ENCODE measurements at places on chromosomes 5 and 9.

DNA sequence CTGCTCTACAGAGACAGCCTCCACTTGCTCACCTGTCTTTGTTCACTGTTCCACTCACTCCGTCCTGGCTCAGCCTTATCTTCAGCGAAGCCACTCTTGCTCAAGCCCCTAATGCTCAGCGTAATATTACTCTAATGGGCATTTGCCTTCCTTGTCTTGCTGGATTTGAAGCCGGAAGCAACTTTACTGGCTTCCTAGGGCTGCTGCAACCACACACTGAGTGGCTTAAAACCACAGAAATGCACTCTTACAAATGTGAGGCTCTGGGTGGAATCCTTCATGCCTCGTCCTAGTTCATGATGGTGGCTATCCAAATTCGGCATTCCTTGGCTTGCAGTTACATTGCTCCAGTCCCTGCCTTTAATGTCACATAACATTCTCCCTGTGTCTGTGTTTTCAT, 85.5 kb upstream of the MARCHF11 start:
- no peak for DNase-seq

DNA sequence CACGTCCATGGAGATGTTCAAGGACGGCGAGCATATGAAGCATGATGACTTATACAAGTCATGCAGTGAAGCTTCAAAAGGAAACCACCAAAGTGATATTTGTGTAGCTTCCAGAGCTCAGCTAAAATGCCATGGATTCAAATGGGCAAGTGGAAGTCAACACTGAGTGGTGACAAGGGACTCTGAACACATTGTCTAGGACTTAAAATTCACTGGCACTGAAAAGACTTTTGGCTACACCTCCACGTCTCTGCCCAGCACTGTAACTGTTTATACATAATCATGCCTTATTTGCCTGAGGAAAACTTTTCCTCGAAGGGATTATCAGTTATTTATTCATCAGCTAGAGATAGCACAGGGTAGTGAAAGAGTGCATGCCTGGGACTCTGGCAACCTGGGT, 15.2 kb downstream of the CTXN3 start:
- no peak for DNase-seq

DNA sequence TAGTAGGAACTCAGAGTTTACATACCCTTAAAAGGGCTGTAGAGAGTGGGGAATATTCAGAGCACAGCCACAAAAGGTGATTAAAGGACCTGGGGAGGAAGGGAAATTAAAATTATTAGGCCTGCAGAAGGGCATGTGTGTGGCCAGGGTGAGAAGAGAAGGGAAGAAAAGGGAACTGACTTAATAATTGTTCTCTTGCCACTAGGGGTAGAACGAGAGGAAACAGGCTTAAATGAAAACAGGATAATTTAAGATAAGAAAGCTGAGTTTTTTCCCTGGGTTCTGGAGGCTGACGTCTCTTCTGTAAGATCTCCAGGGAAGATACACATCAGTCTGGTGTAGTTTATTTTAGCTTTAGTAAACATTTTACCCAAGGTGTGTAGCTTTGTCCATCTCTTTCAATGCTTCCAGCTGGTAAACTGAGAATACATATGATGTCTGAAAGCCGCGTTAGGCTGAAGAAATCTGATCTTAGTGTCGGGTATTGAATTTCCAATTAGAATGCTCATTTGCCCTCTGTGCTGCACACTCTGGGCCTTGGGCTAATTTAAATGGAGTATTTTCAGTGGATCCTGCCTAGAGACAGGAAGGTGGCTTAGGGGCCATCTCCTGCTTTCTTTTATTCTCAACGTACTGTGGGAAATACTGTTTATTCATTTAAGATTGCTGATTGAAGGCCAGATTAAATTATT, 416.8 kb downstream of the TMEM38B start:
- DNase-seq, result no peak

- DNase-seq, result peak; percentile 90
Observed at GRCh38 chr9:128034821-128035652, 32.1 kb downstream of the NAIF1 start.

GRCh38 chr5:107533910-107534876, 136.5 kb downstream of the EFNA5 start:
- DNase-seq, result no peak

DNA sequence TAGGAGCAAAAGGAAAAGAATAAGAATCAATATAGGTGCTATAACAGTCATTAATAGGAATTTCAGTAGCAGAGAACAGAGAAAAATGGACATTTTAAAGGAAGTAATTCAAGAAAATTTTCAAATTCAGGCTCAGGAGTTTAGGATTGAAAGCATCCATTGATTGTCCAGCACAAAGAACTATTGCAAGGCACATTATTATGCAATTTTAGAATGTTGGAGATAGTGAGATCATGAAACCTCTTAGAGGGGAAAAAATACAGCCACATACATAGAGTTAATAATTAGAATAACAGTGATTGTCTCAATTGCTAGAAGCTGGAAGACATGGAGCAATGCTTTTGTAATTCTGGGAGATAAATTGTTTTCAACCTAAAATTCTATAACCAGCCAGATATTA, 31.5 kb downstream of the CNTLN start:
- no peak for DNase-seq

- no peak for DNase-seq
Observed at GRCh38 chr5:143051244-143052058, 281.3 kb downstream of the ARHGAP26 start.

GRCh38 chr5:34993951-34994350, 53.8 kb downstream of the AGXT2 start:
- no peak for DNase-seq
